Muscle of arm (tissue), 14 donors: ENCODE measurements at places on chromosomes 13 and 19.

- DNase-seq, result no peak
Observed at GRCh38 chr19:57190301-57190700, 999 bp upstream of the ZNF264 start.

DNA sequence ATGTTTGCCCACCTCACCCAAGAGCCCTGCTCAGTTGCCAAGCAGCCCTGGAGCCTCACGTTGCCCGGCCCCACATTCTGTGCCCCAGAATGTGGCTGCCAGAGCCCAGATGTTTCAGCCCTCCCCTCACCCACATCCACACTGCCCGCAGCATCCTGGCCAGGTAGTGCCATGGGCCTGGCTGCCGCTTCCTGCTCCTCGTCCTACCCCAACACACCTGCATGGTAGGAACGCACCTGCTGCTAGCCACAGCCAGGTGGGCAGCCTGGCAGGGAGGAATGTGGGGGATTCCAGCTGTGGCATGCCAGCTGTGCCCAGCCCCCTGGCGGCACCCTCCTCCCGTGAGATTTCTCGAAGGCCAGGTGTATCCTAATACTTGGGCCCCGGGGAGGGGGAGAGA, 7.5 kb upstream of the NFIX start:
- DNase-seq, result no peak

- DNase-seq, result no peak
Observed at GRCh38 chr13:80547341-80547740, 206.4 kb upstream of the SPRY2 start.

GRCh38 chr13:52026246-52026626, 1.7 kb downstream of the UTP14C start:
- no peak for DNase-seq

GRCh38 chr19:8877854-8878705, 45.9 kb downstream of the MBD3L1 start:
- DNase-seq, result no peak

DNA sequence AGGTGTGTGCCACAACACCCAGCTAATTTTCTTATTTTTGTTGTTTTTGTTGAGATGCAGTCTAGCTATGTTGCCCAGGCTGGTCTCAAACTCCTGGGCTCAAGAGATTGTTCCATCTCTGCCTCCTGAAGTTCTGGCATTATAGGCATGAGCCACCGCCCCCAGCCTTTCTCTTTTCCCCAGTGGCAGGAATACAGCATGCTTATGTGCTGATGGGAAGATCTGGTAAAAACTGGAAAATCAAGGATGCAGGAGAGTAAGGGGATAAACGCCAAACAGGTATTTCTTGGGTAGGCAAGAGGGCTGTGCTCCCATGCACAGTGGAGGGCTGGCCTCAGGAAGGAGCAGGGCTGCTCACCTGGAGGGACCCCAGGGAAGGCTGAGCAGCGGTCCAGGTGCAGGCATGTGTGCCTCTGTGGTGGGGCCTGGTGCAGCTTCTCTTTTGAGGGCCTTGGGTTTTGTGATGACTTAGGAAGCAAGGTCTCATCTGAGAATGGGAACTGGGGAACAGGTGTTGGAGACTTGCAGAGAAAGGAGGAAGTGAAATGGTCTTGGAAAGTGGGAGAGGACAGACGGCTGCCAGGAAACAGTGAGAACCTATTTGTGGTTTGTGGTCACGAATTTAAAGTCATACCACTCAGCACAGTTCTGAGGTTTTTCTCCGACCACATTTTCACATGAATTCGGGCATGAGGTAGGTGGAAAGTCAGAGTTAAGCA, 106.5 kb downstream of the TEX26 start:
- no peak for DNase-seq

DNA sequence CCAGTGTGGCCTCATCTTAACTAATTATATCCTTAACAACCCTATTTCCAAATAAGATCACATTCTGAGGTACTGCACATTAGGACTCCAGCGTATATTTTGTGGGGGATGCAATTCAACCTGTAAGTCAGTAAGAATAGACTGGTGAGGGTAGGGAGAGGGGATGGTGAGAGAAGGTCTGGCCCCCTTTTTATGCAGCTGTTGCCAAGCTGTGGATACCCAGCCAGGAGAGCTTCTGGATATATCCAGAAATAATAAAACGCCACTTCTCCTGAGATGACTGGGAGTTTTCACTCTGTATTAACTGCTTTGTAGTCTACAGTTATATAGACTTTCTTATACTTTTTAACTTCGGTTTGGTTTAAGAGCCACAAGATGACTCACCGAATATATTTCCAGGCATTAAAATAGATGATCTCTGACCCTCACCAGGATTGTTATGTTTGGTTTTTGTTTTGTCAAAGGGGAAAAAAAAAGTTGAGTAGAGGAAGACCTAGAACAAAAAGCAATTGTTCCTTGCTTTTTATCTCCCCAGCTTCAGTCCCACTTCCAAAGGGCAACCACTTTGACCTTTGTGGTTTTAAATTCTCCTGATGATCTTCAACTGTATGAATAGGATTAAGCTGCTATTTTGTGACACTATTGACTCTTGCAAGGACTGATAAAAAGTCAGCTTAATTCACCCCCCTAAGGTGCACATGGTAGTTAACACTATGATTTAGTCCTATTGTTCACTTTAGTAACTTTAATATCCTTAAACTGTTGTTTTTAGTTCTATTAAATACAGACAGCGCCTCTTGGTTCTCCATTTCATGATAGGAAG, 3.1 kb upstream of the NEK3 start:
- no peak for DNase-seq

DNA sequence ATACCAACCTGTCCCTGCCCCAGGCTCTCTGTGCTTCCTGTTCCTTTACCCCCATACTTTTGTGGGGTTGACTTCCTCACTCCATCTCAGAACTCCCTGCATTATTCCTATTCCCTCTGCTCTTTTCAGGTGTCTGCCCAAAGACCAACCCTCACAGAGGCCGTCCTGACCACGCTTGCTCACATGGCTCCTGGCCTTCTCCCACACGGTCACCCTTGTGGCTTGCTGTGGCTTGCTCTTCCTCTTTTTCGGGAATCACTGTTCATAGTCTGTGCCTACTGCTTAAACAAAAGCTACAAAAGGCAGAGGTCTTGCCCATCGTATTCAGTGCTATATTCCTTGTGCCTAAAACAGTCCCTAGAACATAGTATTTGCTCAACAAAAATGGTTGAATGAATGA, 25.2 kb upstream of the ARGLU1 start:
- DNase-seq, result no peak

- DNase-seq, result no peak
Observed at GRCh38 chr19:35106898-35107541, 8.6 kb upstream of the FXYD3 start.

DNA sequence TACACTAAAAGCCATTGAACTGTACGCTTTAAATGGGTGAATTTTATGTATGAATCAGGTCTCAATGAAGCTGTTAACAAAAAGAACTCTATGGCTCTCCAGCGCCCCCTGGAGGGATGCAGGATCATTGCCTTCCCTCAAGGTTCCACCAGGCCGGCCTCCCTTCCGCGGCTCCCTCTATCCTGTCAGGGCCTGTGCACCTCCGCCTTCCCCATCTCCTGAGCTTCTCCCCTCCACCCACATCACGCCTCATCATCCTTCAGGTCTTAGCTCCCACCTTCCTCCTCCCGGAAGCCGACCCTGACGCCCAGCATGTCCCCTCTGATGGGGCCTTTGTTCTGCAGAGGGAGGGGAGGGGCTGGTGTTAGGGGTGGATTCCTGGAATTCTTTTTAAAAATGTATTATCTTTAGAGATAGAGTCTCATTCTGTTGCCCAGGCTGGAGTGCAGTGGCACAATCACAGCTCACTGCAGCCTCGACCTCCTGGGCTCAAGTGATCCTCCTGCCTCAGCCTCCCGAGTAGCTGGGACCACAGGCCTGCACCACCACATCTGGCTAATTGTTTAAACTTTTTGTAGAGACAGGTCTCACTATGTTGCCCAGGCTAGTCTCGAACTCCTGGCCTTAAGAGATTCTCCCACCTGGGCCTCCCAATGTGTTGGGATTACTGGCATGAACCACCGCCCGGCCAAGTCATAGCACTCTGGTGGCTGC, 27.7 kb downstream of the MEIS3 start:
- DNase-seq, result peak; percentile 59

DNA sequence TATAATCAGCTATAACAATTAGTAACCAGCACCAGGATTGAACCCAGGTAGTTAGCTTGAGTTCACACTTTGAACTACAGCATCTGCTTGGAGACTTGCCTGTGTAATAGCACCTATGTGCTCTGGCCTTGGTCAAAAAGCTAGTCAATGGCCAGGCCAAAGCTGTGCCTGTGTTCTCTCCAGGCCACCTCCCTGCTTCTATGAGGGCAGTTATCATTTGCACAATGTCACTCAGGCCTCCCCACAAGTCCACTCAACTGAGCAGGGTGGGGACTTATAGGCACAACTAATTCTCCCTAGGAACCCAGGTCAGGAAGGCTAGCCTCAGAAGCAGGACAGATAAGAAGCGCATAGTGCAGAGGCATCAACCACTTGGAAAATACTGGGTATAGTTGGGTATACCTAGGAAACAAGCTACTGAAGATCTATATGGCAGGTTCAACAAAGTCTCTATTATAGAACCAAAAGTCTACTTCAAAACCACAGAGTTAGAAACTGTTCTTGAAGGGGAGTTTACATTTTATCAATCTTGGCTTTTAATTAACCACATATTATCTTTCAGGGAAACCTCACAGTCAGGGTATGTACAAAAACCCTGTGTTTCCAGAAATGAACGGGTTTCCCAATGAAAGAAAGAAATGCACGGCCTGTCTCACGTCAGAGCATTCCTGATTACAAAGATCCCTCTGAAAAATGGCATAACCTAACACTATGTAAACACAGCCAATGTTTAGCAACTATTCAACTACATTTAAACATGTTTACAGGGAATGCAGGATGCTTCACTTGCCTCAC, 140.9 kb downstream of the ABCC4 start:
- DNase-seq, result no peak

GRCh38 chr13:67277581-67277980, 47.4 kb upstream of the PCDH9 start:
- DNase-seq, result no peak

GRCh38 chr19:49932731-49933131, 3.4 kb upstream of the NUP62 start:
- DNase-seq, result no peak

GRCh38 chr19:29804493-29804892, 7.3 kb upstream of the CCNE1 start:
- no peak for DNase-seq

- DNase-seq, result no peak
Observed at GRCh38 chr13:97329331-97329730, 104.6 kb upstream of the RAP2A start.

GRCh38 chr13:61410266-61410665, 5.4 kb downstream of the PCDH20 start:
- no peak for DNase-seq

- no peak for DNase-seq
Observed at GRCh38 chr19:45657520-45658167, 10.4 kb upstream of the GIPR start.

DNA sequence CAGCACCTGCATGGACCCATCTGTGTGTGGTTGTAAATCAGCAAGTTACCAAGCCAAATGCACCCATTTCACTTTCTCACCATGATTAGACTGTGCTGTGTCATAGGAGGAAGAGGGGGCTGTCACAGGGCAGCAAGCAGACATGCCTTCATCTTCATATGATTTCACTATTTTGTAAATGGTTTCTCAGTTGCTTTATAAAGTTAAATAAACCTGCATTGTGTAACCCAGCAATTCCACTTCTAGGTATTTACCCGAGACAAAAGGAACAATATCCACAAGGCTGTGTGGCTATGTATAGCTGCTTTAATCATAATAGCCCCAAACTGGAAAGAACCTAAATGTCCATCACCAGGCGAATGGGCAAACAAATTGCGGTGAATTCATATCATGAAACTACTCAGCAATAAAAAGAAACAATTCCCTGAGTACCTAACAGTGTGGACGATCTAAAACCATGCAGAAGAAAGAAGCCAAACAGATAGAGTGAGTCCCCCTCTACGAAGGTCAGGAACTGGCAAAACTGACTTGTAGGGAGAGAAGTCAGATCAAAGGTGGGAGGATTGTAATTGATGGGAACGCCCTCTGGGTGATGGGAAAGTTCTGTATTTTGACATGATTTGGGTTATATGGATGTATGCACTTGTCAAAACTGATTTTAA, 185.4 kb downstream of the COL4A1 start:
- DNase-seq, result no peak

- DNase-seq, result no peak
Observed at GRCh38 chr19:33677745-33678426, 56.1 kb downstream of the CHST8 start.

GRCh38 chr13:24176351-24177101, 16.0 kb downstream of the SPATA13 start:
- no peak for DNase-seq

DNA sequence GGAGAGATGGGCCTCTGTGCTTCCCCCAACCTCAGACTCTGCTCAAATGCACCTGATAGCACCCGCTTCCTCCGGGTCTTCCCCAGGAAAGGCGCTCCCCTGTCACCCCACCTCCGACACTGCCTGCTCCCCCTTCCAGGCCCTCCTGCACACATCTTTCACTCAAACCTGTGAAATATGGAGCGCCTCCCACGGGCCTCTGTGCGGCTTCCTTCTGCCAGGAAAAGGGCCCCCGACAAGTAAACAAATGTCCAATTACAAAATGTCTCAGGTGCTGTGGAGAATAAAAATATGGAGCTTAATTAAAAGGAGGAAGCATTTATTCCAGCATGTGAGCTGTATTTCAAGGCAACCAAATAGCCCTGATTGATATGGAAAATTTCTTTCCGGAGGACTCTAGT, 15.6 kb upstream of the CCNE1 start:
- no peak for DNase-seq

- no peak for DNase-seq
Observed at GRCh38 chr13:28338742-28339141, 156.2 kb downstream of the FLT1 start.

GRCh38 chr13:26965952-26966700, 205.5 kb downstream of the USP12 start:
- DNase-seq, result peak; percentile 88

GRCh38 chr13:110256126-110256905, 50.6 kb downstream of the COL4A1 start:
- no peak for DNase-seq

DNA sequence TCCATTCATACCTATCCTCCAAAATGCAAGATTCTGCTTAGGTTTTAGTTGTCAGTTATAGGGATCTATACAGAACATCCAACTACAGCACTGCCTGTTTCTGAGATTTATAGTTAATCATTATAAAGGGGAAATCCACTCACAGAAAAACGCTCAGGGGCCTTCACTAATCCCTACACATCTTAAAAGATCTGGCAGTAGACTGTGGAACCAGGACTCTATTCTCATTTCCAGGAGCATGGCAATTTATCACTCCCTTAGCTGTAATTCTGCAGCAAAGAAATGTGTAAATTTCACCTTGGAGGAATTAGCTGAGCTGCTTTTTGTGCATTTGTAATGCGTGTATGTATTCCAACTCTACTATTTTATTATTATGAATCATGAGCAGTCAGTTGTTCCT, 1128.1 kb upstream of the PRR20A start:
- DNase-seq, result no peak

- DNase-seq, result no peak
Observed at GRCh38 chr13:110575322-110576069, 14.0 kb upstream of the RAB20 start.
